ENCODE measurements at places on chromosomes 5 and 9. TPM values are rescaled to one million over a fixed set of nuclear protein-coding genes. Genes with fewer than 3 reads are reported as not detected.

ADRA1B gene
- total RNA-seq = not detected

- DNase-seq = no peak
Observed at GRCh38 chr5:10886497-10886896, 125.5 kb upstream of the DAP start.

DNA sequence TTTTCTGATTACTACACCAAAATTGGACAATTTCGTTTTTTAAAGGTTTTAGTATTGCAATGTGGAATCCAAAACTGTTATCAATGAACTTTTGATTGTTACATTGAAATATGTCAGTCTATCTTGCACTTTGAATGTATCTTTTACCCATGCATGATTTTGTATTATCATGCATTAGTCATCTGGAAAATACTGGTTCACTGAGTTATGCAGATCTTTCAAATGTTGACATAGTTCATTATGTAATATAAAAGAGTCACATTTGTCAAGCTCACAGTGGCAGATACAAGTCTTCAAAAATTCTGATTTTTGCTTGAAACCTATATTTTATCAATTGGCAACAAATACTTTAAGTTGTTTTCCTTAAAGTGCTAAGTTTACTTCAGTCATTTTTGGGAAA lies 85.2 kb downstream of the NR3C1 start:
- no peak for DNase-seq

- no peak for DNase-seq
Observed at GRCh38 chr5:158801268-158801667, 298.4 kb downstream of the EBF1 start.

TICAM2 gene
- 1.1 TPM for total RNA-seq

ZMAT2 gene
- total RNA-seq = 71.2 TPM
